Stimulated activated naive CD4-positive, alpha-beta T cell treated with Interleukin-2 at 50 U/mL for 16 hours (primary cell): ENCODE measurements at places on chromosomes 4 and X.

DNA sequence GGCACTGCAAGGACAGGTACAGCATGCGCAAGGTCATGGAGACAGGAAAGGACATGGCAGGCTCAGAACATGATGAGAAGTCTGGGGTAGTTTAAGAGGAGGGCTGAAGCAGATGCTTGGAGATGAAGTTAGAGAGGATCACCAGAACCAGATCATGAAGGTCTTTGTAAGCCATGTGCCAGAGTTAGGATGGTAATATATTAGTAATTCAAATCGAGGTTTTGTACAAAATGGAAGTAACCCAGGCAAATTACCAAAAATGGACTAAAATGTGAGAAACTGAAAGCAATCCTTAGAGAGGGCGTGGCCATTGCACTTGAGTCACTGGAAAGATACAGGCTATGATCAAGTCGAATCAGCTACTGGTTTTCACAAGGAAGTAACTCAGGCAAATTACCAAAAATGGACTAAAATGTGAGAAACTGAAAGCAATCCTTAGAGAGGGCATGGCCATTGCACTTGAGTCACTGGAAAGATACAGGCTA lies 13.5 kb downstream of the RXFP1 start:
- no peak for DNase-seq

DNA sequence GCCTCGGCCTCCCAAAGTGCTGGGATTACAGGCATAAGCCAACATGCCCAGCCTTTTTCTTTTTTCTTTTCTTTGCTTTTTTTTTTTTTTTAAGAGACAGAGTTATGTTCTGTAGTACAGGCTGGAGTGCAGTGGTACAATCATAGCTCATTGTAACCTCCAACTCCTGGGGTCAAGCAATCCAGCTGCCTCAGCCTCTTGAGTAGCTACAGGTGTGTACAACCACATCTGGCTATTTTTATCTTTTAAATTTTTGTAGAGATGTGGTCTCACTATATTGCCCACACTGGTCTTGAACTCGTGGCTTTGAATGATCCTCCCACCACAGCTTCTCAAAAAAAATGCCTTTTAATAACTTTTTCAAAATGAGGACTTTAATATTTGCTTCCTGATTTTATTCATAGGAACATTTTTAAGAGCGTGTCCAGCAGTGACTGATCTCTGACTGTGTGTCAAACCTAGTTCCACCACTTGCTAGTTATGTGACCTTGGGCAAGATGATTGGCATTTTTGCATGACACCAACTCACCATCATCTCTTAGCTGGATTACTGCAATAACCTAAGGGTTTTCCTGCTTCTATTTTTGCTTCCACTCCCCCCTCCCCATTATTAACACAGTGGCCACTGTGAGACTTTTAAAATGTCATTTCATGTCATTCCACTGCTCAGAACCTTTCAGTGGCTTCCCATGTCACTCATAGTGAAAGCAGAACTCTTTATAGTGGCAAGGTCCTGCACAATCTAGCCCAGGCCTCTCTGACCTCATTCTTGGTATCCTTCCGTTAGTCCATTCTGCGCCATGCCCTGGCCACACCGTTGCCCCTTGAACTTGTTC lies 4.5 kb upstream of the TNIP3 start:
- no peak for DNase-seq

GRCh38 chr4:924107-925096 lies 7.7 kb downstream of the GAK start:
- peak; percentile 24 for DNase-seq

DNA sequence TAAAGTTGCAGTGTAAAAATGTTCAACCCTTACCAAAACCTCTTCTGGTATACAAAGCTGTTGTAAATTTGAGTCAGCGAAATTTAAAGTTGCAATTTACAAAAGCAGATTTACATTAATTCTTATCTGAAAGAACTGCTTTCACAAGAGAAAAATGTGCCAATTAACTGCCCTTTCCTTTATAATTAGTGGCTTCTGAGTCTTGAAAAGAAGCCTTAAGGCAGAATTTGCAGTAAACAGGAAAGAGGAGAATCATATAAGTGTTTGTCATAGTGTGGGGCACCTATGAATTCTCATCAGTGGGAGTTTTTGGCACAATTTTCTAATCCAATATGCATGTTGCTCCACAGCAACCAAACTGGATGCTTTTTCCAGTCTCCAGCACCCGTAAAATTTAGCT lies 125.3 kb upstream of the GABRG1 start:
- no peak for DNase-seq

DNA sequence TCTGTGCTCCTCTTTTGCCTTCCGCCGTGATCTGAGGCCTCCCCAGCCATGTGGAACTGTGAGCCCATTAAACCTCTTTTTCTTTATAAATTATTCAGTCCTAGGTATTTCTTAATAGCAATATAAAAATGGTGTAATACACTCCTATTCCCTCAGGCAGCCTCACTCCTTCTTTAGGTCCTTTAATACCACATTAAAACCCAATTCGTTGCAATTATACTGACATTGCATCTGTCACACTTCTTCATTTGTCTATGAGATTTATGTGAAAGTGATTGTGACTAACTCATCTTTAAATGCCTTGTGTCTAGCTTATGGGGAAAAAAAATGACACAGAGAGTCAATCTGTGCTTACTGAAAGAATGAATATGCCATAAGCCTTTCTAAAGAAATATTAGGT lies 1035.2 kb upstream of the SLIT2 start:
- no peak for DNase-seq

DNA sequence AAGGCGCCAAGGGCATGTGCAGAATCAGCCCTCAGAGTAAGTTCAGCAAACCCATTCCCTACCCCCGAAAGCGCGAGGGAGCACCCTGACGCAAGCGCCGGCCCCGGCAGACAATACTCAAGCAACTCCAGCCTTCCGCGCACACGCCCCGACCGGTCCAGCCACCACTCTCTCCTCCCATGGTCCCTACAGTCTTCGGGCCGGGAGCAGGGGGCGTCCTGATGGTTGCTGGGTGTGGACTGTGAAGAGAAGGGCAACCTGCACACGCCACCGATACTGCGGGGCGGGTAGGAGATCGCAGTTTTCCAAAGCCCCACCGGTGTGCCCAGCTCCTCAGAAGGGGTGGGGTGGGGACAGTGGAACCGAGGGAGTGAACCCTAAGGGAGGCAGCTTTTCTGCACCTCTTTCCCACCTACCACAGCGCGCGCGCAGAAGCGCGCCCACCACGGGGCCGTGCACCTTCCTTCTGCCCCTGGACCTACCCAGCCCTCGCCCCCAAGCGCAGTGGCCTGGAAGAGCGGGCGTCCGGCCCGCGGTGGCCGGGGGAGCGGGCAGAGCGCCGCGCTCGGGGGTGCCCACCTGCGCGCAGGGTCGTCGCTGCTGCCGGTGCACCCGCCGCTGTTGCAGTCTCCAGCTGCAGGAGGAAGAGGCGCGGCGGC lies 650.2 kb upstream of the DIPK2B start:
- DNase-seq, result peak; percentile 20

- no peak for DNase-seq
Observed at GRCh38 chr4:186761393-186761792, 37.7 kb upstream of the FAT1 start.

- no peak for DNase-seq
Observed at GRCh38 chr4:156290811-156291210, 337.1 kb upstream of the CTSO start.

GRCh38 chr4:82354788-82355187 lies 19.0 kb downstream of the HNRNPD start:
- DNase-seq, result no peak

DNA sequence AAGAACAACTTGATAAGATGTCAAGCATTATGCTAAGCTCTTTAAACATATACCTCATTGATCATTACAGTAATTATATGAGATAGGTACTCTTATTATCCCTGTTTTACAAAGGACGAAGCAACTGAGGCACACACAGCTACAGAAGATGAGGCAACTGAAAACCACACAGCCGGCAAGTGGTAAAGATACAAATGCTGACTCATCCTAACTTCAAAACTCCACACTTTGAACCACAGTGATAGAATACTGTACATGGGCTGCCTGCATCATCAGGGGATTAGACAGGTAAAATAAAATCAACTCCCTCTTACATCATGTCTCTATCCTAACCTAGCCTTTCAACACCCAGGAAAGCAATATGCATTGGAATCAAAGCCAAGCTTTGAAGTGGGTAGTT lies 47.8 kb downstream of the LHFPL1 start:
- no peak for DNase-seq

DNA sequence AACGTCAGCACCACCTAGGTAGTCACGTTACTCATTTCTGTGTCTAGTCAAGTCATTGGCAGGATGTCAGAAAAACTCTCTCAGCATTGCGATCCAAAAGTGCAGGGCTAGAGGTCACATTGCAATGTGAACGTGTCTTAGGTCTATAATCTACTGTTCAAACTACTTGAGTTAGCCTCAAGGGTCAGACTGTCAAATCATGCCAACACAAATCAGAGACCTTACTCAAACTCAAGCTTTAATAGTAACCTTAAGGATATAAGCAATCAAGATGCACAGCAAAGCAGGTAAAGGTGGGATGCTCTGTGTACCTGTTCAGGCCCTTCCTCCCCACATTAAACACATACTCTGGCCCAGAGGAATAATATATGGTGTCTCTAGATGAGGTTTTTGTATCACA lies 114.4 kb upstream of the NOCT start:
- DNase-seq, result no peak

GRCh38 chr4:20474119-20474518 lies 222.4 kb downstream of the SLIT2 start:
- DNase-seq, result no peak

GRCh38 chr4:8819473-8820177 lies 52.0 kb downstream of the HMX1 start:
- DNase-seq, result no peak

- no peak for DNase-seq
Observed at GRCh38 chr4:140612357-140612756, 43.6 kb upstream of the UCP1 start.

GRCh38 chr4:147942729-147943128 lies 210.8 kb downstream of the ARHGAP10 start:
- no peak for DNase-seq

- DNase-seq, result no peak
Observed at GRCh38 chr4:24315056-24315455, 269.3 kb downstream of the DHX15 start.

DNA sequence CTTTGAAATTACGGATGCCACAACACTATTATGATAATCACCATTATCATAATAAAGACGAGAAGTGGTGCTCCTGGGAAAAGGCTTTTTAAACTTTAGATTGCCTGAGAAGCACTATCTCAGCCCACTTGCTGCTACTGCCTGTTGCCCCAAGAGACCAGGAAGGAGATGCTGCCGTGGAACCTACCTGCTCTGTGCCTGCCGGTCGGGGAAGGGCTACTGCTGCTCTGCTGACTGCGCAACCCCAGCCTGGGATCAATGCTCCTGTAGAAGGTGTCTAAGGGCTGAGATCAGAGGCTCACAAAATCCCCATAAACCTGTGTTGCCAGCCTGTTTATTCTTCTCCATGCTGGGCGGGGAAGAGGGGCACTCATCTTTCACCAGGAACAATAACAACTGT lies 145.3 kb upstream of the VCX3B start:
- DNase-seq, result no peak

DNA sequence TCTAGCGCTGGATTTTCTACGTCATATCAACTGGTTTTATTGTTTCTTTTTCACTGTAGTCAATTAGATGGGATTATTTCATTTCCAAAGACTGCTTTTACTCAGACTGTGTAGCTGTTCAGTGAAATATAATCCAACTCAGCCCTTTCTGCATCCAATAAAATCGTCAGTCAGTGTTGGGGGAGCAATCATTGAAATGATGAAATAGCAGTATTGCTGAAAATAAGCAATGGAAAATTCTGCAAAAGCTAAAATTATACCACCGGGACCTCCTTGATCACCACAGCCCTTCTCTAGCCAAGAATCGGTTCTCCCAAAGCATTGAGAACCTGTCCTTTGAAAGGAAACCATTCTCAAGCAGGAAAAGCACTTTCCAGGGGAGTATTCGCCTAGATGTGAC lies 243.1 kb upstream of the TENM3 start:
- no peak for DNase-seq

DNA sequence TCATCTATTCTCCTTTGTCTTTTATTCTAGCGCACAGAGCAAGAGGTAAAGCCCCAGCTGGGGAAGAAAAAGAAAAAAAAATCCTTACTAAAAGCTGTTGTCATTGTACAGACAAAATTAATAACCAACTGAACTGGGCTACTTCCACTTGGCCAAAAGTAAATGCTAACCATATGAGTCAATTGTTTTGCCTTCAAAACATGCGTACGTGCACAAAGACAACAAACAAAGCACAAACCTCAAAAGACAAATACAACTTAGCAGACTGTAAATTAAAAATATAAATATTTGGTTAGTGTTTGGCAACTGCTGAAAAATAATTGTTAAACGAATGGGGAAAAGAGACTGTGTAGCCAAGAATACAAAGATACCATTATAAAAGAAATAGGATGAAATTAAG lies 5.9 kb downstream of the EDA2R start:
- no peak for DNase-seq

DNA sequence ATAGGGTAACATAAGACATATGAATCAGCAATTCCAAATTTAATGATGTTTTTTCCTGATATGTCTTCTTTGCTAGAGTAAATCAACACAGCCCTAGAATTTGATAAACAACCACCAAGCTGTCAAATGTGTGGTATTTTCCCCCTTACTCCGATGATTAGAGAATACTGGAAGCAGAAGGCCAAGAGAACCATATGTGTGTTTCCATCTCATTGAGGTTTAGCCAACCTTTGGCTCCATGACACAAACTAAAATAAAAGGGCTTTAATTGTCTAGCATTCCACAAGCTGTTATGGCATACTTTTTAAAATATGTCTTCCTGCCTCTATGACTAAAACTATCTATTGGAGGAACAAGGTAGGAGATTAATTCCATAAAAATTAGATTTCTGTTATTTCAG lies 1222.4 kb upstream of the AGA start:
- no peak for DNase-seq

- no peak for DNase-seq
Observed at GRCh38 chrX:68835468-68835867, 6.6 kb downstream of the EFNB1 start.

DNA sequence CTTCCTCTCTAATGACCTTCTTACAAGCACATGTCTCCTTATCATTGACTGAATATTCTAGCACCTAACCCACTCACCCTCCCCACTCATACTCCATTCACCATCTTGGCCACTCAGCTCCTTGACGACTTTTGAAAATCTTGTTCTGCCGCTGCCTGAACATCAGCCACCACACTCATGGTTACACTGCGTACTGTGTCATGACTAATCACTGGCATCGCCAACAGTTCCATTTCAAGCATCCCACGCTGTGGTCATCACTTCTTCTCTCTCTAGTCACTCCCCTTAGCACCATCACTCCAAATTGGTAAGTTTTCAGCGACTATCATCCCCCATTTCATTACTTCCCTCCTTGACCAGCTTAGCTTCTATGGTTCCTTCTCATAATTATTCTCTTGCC lies 352.8 kb downstream of the MAPK10 start:
- DNase-seq, result no peak

GRCh38 chr4:17027495-17027894 lies 129.1 kb upstream of the LDB2 start:
- DNase-seq, result no peak

DNA sequence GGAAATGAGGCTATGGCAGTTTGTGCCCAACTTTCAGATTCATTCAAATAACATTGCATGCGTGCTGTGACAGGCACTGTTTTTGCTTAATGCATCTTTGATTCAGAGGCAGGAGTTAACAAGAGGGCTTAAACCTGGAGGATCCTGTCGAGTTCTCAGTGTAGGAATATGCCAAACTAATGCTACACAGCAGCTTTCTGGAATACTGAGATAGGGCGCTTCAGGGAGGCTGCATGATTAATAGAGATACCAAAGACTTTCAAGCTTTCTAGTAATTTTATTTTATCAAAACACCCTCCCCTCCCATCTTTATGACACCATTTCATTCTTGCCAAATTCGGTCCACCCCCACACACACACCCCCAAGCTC lies 636 bp upstream of the TIMM8A start:
- no peak for DNase-seq

GRCh38 chr4:168449719-168450452 lies 30.4 kb downstream of the DDX60L start:
- DNase-seq, result no peak
